ENCODE measurements at places on chromosomes 3 and 15. TPM values are rescaled to one million over a fixed set of nuclear protein-coding genes. Genes with fewer than 3 reads are reported as not detected.

DNA sequence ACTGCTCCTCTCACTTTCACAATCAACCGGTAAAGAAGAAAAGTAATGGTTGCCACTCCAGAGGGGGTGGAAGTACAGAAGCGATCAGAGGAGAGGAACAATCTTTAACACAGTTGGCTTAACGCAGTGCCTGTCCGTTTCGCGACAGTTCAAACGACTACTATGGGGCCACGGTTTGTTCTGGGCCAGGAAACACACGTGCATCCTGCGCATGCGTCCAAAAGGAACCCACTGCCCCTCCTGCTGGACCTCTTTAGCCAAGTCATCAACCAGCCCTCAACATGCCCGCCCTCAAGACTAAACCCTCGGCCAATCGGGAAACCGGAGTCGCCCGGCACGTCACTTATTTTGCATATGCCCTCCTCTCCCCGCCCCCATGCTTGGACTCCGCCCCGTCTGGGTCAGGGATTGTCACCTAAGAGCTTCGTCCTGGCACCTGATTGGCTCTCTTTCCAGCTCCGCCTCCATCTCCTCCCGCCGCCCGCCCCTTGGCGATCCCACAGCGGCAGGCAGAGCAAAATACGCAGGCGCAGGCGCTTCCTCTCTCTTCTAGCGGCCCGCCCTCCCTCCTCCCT, 345 bp upstream of the CDV3 start:
- peak overlapping the region; percentile 99 for H3K27ac ChIP-seq
- H3K27me3 ChIP-seq, result no peaks in the 10 kb centered on the region
- peak overlapping the region; percentile 85 for H3K4me3 ChIP-seq
- DNase-seq, result peak; percentile 100
- H3K36me3 ChIP-seq, result peaks cover 34% of the 10 kb centered on the region

DNA sequence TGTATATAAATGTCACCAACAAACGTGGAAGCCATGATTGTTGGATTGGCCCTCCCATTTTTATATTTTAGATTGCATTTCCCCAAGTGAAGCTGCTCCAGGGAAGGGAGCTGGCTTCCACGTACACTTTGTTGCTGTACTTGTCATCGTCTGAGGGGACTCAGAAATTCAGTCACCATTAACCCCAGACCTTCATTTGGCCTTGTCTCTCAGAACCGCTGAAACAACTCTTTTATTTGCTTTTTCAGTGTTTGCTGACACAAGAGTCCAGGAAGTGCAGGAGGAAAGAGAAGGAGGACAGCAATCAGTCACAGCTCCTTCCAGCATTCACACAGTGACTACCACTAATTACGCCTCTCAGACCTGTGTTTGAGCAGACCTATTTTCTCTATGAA, 276.5 kb downstream of the TBL1XR1 start:
- H3K4me3 ChIP-seq, result no peak overlapping the region
- no peaks in the 10 kb centered on the region for H3K27me3 ChIP-seq
- no peak for DNase-seq
- no peaks in the 10 kb centered on the region for H3K4me1 ChIP-seq

The PP2D1 gene
- total RNA-seq, result not detected

The BRK1 gene
- 98.8 TPM for total RNA-seq

The NDN gene
- 3.6 TPM for total RNA-seq

The C3orf22 gene
- not detected for total RNA-seq

The AADACL2 gene
- not detected for total RNA-seq
